ENCODE measurements at places on chromosomes 16 and 17.

GRCh38 chr17:41695954-41696757, 7.5 kb downstream of the EIF1 start:
- peak; percentile 88 for DNase-seq

- DNase-seq = no peak
These were observed 5.7 kb upstream of the CISD3 start for GRCh38 chr17:38724337-38724988.

- no peak for DNase-seq
These were observed 59.7 kb upstream of the NACA2 start for GRCh38 chr17:61650749-61651148.

GRCh38 chr17:48578616-48579470, 693 bp upstream of the HOXB4 start:
- DNase-seq = peak; percentile 54

- DNase-seq = no peak
These were observed 1496.7 kb downstream of the CDH11 start for GRCh38 chr16:63625126-63625525.

DNA sequence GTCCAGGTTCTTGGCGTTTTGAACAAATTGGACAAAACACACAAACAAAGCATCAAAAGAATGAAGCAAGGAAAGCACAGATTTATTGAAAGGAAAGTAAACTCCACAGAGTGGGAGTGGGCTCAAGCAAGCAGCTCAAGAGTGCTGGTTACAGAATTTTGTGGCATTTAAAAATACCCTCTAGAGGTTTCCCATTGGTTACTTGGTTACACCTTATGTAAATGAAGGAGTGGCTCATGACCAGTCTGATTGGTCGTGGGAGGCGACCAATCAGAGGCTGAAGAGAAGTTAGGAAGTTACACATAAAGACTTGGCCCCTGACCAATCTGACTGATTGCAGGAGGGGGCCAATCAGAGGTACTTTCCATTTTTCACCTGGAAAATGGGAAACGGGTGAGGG, 1373.8 kb upstream of the GOT2 start:
- DNase-seq = no peak

DNA sequence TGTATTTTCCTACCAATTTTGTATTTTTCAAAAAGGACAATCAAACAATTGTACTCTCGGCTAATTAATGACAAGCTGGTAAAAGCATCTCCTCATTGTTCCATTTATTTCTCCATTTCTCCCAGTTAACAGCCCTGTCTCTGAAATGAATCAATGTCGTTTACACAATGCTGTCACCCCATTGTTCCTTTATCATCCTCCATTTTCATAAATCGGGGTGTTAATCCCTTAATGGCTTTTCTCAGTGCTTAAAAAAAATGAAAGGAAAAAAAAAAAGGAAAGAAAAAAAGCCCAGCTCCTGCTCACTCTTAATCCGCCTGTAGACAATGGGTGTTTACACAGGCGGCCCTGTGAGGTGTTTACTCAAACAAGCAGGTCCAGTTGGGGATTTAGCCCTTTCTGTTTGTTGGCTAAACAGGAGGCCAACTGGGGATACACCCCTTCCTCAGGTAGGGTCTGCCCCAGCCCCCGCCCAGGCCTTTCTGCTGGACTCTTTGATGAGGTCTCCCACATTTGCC, 86.8 kb upstream of the SALL1 start:
- DNase-seq = no peak

GRCh38 chr16:4685776-4686496, 7.4 kb upstream of the NUDT16L1 start:
- no peak for DNase-seq

GRCh38 chr16:87274794-87275193, 42.4 kb downstream of the C16orf95 start:
- no peak for DNase-seq

DNA sequence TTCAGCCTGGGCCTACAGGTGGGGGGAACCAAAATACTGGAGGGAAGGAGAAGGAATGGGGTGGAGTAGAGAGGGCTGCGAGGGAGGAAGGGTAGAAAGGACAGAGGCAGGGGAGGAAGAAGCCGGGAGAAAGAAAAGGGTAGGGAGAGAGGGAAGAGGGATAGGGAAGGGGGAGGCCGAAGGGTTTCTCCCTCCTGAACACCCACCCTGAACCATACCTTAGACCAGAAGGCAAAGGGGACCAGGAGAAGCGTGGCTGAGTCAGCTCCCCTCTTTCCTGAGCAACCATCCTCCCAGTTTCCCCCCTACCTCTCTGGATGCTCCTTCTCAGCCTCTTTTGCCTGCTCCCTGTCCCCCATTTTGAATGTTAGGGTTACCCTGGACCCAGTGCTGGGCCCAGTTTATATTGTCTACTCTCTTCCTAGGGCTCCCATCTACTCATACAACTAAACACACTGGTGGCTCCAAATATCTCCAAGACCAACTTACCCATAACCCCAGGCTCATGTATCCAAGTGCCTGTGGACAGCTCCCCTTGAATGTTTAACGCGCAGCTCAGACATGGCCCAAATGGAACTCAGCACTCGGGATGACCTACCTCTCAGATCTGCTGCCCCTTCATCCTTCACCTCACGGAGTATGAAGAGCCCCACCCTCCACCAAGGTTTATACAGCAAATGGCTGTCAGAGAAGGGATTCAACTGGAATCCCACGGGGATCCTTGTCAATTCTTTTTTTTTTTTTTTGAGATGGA, 7.8 kb downstream of the TSPOAP1 start:
- no peak for DNase-seq

DNA sequence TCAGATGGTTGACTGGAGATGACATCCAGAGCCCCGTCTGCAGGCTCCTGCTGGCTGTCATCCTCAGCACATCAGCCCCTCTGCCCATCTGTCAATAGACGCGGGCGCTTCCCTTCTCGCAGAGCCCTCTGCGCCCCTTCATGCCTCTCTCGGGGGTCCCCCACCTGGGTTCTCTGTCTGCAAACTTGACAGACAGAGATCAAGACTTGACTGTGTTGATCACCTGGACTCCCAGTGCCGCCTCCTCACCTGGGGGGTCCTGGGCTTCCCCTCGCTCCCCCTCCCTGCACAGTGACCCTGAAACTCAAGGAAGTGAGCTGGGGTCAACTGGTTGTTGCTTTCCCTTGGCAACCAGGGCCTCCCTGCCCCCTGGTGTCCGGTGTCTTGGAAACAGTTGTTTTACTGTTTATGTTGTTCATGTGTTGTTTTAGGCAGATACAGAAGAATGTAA, 31.9 kb downstream of the RNF213 start:
- DNase-seq = no peak

DNA sequence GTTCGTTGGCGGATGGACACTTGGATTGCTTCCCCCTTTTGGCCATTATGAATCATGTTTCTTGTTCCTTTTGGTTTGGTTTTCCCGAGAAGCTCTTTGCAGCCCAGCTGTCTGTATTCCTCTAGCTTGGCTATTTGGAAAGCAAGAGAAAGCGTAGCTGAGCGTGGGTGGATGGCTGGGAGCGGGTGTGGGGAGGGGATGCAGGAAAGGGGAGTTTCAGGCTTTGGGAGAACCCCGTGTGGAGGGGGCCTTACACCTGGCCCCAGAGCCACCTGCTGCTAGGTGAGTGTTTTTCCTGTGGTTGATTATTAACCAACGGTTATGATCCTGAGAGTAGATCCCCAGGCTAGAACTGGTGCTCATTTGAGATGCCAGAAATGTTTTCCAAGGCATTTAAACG, 103.7 kb downstream of the RAP1GAP2 start:
- DNase-seq = no peak

- DNase-seq = peak; percentile 98
These were observed 59.8 kb downstream of the BAIAP2 start for GRCh38 chr17:81094509-81095382.

DNA sequence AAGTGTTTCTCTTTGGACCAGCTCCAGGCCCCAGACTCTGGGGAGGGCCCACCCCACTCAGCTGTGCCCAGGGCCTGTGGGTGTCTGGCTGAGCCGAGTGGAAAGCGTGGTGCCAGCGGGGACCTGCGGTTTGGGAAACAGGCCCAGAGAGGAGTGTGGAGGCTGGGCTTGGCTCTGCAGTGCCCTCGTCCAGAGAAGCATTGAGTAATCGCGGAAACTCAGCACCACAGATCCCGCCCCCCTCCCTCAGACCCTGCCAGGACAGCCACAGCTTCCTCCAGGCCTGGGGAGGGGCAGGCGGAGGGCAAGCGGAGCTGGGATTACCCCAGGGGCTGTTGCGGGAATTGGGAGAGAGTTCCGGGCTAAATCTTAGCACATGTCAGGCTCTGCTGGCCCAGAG, 14.6 kb upstream of the PITPNA start:
- DNase-seq = peak; percentile 98

Data from fibroblast of the aortic adventitia (primary cell).